ENCODE measurements at places on chromosomes 11 and 22.
A peak's percentile ranks its signal among the peaks of the same experiment; 100 is the strongest.

- peak; percentile 7 for DNase-seq
Observed at GRCh38 chr11:133343951-133344350, 188.3 kb downstream of the OPCML start.

- DNase-seq = no peak
Observed at GRCh38 chr22:37734964-37735451, 38.2 kb downstream of the TRIOBP start.

DNA sequence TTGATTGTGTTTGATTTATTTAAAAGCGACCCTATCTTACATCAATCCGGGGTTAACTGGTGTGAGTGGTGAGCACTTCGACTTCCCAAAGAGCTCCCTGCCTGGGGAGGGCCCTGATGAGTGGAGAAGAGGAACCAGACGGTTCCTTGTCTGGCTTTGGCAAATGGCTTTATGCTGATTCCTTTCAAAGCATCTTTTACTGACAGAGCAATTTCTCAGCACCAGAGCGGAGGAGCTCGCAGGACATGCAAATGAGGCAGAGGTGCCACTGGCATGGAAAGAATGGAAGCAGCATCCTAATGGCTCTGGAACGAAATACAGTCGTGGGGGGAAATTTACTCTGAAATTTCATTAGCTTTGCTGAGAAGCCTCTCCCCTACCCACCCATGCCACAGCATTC is 410.9 kb upstream of the B3GAT1 start:
- no peak for DNase-seq

GRCh38 chr11:114128399-114128798 is 68.9 kb downstream of the ZBTB16 start:
- DNase-seq = no peak

GRCh38 chr22:44642096-44642644 is 59.8 kb upstream of the PRR5 start:
- no peak for DNase-seq

DNA sequence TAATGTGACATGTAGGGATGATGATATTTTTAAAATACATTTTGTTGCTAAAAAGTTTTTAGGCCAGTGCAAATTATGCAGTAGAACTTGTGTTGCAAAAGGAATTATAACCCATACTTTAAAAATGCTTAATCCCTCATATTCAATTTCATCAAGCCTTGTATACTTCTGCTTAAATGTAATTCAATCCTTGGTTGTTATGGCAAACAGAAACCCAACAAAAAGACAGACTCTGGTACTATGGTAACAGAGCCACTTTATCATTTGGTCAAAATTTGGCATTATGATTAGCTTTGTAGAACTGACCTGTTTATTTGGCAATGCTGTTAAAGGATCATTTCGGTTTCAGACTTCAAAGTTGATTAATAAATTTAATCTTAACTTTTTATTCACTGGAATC is 284.8 kb downstream of the TMEM135 start:
- no peak for DNase-seq

GRCh38 chr11:126914941-126915340 is 85.6 kb downstream of the KIRREL3 start:
- DNase-seq = peak; percentile 83

- DNase-seq = peak; percentile 65
Observed at GRCh38 chr11:120527111-120527761, 15.7 kb downstream of the GRIK4 start.

- DNase-seq = no peak
Observed at GRCh38 chr11:101916422-101916821, at the start of gene ANGPTL5. ANGPTL5 (minus strand) TSS chr11:101916522; CDS start chr11:101907909, 8,613 bp downstream.

DNA sequence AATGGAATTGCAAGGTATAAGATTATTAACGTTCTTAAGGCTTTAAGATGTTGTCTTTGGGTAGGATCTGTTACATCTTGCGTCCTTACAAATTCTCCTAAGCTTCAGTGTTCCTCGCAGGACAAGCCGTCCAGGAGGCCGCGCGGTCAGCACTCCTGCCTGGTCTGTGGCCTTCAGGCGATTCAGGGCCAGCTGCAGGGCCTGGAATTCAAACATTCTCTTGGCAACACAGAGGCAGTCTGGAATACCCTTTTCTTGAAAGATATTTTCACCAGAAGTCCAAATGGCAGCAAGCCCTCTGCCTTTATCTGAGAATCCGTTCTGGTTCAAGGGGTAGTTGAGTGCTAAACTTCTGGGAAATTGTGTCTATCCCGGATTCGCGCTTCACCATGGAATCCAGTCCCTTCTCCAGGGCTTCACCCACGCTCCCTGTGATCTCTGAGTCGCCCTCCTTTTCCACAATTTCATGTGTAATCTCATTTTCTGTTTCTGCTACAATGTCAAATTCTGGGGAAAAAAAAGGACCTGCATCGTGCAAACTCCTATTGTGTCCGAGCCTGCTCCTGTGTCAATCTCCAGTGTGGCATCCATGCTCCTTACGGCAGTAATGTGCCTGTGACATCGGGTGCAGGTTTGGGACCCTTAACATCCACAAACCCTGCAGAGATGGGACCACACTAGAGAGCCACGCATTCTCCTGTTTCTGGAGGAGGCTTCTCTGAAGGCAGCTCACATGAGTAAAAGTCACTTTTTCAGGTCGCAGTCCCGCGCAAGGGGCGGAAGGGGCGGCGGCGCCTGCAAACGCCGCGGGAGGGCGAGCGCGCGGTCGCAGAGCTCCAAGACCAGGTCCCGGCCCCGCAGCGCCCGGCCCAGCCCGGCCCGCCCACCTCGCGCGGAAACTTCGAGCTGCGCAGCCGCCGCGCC is 25.4 kb upstream of the SORL1 start:
- DNase-seq = no peak

- DNase-seq = peak; percentile 80
Observed at GRCh38 chr22:44026630-44027511, 2.8 kb downstream of the PARVB start.

GRCh38 chr11:34680206-34680605 is 59.3 kb downstream of the EHF start:
- no peak for DNase-seq

- peak; percentile 56 for DNase-seq
Observed at GRCh38 chr11:102168481-102168880, 58.2 kb downstream of the YAP1 start.

GRCh38 chr11:76102802-76103201 is 103.5 kb downstream of the WNT11 start:
- no peak for DNase-seq

DNA sequence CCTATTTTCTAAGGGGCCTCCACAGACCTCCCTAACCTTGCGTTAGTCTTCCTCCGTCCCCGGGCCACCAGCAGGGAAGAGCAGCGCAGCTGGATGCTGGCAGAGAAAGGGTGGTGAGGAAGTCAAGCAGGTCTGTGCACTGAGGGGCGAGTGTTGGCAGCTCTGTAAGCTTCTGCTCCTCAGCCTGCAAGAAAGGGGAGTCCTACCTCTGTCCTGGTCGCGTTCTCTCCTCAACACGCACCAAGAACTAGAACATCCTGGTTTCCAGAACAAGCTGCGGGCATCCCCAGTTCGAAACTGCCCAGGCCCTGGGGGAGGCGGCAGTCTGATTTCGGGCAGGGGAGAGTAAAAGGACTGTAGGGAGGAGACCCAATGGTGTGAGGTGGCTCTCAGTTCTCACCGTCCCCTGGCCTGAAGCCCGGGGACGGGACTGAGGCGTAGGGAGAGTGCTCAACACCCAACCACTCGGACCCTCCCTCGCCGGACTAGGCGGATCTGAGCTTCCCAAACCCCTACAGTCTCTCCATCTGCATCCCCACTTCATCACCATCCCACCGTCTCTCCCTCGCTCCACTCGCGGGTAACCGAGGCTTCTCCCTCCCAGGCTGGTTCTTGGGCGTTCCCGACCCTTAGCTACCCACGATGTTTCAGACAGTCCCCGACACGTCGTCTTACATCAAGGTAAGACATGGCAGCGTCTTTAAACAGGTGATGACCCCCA is 7.7 kb upstream of the FLI1 start:
- DNase-seq = no peak

GRCh38 chr11:112229746-112230433 is 3.7 kb downstream of the PTS start:
- DNase-seq = peak; percentile 82

GRCh38 chr11:30447058-30447640 is 124.2 kb downstream of the ARL14EP start:
- DNase-seq = no peak

GRCh38 chr11:121210445-121211080 is 82.0 kb upstream of the SC5D start:
- no peak for DNase-seq

DNA sequence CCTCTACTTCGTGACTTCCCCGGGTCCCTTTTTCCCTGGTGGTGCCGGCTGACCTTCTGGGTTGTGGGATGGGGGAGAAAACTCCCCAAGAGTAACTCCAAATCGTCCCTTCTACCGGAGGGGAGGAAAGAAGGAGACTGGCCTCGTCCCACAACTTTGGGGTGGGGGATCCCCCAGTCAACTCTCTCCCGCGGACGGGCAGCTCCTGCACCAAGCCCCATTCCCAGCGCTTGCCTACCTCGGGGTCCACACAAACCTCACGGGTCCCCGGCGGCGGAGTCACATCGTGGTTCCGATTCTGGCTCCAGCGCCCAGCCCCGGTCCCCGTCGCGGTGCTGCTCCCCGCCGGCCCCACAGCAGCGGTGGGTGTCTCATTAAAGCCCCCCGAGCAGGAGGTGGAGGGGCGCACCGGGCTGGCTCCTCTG is 317 bp downstream of the BDNF start:
- no peak for DNase-seq

GRCh38 chr11:60338053-60338452 is 11.0 kb downstream of the MS4A6E start:
- no peak for DNase-seq

- no peak for DNase-seq
Observed at GRCh38 chr22:46484156-46484860, 53.1 kb downstream of the CELSR1 start.

DNA sequence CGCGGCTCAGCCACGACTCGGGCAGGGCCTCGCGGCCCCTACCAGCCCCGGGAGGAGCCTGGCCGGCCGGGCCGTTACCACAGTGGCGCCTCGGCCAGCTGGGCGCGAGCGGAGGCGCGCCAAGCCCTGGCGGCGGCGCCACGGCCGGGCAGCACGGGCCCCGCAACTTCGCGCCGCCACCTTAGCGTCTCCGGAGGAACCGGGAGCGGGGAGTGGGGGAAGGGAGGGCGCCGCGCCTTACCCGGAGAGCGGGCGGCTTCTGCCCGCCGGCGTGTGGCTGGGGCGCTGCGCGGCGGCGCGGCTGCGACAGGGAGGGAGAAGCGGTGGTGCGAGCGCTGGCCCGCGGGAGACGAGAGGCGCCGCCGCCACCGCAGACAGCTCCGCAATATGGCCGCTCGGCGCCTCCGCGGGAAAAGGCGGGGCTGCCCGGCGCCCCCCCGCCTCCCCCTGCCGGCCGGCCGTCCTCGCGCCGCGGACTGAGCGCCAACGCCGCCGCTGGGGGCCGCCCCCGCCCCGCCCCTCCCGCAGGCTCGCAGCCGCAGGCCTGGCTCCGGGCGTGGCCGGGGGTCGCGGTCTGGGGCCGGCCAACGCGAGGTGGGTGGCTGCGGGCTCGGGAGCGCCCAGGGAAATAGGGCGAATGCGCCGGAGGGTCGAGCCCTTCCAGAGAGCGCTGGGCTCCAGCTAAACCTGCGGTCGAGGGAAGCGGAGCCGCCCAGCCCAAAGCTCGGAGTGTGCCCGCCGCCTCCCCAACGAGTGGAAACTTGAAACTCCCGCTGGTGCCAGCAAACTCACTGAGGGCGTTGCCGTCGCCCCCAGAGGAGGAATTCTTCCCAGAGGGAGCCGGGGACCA is at the start of gene RDX:
RDX (minus strand) TSS at position 389 of the 850 bp plus-strand sequence. CDS start 16,922 bp downstream, outside the sequence.
- peak; percentile 82 for DNase-seq

GRCh38 chr22:20979243-20979809 is 2.8 kb upstream of the LZTR1 start:
- DNase-seq = peak; percentile 83

DNA sequence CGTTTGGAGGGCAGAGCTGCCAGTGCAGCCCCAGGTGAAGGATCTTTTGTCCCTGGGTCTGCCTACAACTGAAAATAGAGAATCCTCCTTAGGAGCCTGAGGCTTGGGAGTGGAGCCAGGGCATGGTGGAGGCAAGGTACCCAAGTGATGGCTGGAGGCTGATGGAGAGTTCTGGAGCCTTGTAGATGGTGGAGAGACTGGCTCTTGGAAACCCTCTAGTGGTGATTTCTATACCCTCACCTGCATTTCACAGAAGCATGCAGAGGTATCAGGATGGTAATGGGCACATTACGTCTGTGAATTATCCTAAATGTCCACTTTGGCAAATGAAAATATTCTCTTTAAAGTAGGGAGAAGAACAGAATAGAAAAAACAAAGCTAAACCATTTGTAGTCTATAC is 44.4 kb downstream of the INSC start:
- DNase-seq = peak; percentile 30

- DNase-seq = peak; percentile 76
Observed at GRCh38 chr11:12017243-12017678, 8.8 kb upstream of the DKK3 start.

DNA sequence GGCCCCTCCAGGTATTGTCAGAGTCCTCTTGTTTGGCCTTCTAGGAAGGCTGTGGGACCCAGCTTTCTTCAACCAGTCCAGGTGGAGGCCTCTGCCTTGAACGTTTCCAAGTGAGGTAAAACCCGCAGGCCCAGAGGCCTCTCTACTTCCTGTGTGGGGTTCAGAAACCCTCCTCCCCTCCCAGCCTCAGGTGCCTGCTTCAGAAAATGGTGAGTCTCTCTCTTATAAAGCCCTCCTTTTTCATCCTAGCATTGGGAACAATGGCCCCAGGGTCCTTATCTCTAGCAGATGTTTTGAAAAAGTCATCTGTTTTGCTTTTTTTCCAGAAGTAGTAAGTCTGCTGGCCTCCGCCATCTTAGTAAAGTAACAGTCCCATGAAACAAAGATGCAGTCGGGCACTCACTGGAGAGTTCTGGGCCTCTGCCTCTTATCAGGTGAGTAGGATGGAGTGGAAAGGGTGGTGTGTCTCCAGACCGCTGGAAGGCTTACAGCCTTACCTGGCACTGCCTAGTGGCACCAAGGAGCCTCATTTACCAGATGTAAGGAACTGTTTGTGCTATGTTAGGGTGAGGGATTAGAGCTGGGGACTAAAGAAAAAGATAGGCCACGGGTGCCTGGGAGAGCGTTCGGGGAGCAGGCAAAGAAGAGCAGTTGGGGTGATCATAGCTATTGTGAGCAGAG is at the start of gene CD3E:
CD3E (plus strand) TSS at position 163 of the 681 bp plus-strand sequence; CDS start at position 386, 223 bp downstream.
- DNase-seq = no peak

- peak; percentile 9 for DNase-seq
Observed at GRCh38 chr22:37378642-37379058, 48.6 kb downstream of the ELFN2 start.
